ENCODE measurements at places on chromosomes 13 and 19.
A peak's percentile ranks its signal among the peaks of the same experiment; 100 is the strongest.

DNA sequence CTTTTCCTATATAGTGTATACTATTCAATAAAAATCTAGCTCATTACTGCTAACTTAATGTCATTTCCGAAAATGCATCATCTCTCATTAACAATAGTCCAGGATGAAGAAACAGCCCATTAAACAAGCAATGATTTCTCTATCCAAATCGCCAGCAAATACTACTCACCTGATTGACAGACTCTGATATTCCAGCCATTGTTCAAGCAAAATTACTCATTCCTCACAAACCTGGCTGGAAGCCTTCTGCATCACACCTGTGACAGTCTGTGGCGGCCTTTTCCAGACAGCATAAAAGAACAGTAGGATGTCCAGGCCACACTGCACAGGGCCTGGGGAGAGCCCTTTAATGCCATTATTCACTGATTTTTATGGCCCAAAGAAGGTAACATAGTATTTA is 115.9 kb downstream of the ABCC4 start:
- no peak for DNase-seq

DNA sequence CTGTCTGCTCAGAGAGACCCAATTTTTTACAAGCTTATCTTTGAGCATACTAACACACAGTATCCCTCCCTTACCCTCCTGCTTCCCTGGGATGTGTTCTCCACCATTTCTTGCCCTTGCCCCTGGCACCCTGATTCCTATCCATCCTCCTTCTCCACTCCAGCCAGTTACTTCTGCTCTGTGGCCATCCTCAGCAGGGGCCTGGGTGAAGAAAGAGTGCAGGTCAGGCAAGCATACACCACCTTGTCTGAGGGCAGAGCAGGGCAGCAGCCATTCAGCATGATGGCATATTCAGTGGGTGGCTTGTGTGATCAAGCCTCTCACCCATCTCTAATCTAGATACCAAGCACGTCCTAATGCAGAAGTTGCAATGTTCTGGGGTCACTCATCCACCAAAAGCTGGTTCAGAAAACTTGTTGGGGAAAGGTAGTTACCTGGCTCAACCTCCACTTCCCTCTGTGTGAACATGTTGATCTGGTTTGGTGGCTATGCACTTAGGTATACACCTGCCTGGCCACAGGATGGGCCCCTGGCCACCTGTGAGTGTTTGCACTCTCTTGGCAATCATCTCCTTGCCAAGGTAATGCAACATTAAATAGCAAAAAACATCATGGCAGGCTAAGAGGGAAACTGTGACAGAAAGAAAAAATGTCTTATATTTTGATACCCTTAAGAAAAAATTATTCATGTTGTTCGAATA is 900.3 kb upstream of the MIR17HG start:
- DNase-seq, result no peak

- no peak for DNase-seq
Measured at GRCh38 chr19:15837221-15837731, 21.8 kb upstream of the OR10H1 start.

DNA sequence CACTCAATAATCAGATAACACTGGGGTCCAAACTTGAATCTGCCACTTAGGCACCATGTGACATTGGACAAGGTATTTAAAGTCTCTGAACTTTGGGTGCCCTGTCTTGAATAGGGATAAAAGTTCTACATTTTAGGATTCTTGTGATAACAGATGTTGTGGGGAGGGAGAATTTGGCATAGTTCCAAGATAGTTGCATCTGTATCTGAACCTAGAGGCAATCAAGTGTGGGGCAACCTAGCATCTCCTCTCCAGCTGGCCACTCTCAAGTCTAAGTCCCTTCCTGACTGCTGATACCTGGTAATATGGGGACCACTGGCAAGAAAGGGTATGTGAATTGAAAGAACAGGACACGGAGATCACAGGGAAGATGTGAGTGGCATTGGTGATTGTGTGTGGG is 256.1 kb downstream of the FOXO1 start:
- no peak for DNase-seq

- no peak for DNase-seq
Measured at GRCh38 chr13:111893607-111894443, 173.1 kb upstream of the SOX1 start.

GRCh38 chr19:1025960-1026782 is at the start of gene CNN2:
Gene CNN2, plus strand, starts transcription at chr19:1026608. Its CDS starts 54 bp downstream, at chr19:1026662.
- DNase-seq, result peak; percentile 82

DNA sequence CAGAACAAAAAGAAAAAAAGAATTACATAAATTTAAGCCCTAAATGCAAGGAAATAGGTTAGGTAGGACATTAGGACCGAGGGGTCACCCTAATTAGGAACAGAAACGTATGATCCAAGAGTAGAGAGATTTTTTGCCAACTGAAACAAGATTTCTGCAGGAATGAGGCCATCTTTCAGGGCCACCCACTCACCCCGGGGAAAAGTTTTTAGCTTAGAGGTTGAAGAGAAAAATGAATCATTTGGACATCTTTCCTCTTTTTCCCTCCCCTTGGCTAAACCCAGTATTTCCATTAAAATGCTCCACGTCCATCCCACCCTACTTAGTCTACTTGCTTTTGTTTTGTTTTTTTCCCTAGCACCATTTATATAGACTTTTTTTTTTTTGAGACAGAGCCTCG is 10.6 kb upstream of the PNMA8A start:
- DNase-seq, result no peak

GRCh38 chr13:79943346-79944023 is 397.4 kb downstream of the SPRY2 start:
- DNase-seq, result no peak

DNA sequence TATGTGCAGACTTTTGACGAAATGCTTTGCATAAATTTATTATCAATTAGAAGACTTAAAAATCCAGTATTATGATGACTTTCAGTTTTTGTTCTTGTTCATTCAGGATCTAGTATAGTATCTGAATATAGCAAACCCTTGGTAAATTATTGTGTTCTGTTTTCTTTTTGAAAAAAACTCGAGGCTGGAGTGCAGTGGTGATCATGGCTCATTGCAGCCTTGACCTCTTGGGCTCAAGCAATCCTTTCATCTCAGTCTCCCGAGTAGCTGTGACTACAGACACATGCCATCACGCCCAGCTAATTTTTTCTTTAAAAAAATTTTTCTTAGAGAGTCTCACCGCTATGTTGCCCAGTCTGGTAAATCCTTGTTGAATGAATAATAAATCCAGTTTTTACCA is 4.6 kb downstream of the FARP1 start:
- no peak for DNase-seq

GRCh38 chr19:54691582-54692297 is 29.0 kb downstream of the LILRB4 start:
- DNase-seq, result no peak

- DNase-seq, result no peak
Measured at GRCh38 chr13:67914535-67914934, 684.4 kb upstream of the PCDH9 start.

GRCh38 chr13:96000069-96000468 is 53.1 kb downstream of the UGGT2 start:
- no peak for DNase-seq

- DNase-seq, result no peak
Measured at GRCh38 chr13:46753917-46754316, 43.0 kb downstream of the ESD start.

- DNase-seq, result peak; percentile 75
Measured at GRCh38 chr19:47540748-47541147, 25.9 kb upstream of the NAPA start.

- DNase-seq, result no peak
Measured at GRCh38 chr19:55463583-55464031, 944 bp downstream of the C19orf85 start.

DNA sequence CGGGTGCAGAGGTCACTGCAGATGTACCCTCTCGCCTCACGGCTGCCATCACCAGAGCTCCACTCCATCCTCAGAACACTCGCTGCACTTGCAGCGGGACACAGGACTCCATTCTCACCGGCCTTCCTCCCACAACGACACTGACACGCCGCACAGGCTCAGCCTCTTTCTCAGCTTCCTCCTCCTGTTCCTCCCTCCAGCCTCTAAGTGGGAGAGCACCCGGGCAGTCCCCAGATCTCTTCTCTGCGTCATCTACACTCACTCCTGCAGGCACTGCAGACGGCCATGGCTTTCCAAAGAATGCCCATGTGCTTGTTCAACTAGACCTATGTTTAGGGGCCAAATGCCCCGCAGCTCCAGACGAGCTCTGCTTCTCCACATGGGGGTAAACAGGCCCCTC is 14.3 kb upstream of the FKRP start:
- DNase-seq, result no peak

DNA sequence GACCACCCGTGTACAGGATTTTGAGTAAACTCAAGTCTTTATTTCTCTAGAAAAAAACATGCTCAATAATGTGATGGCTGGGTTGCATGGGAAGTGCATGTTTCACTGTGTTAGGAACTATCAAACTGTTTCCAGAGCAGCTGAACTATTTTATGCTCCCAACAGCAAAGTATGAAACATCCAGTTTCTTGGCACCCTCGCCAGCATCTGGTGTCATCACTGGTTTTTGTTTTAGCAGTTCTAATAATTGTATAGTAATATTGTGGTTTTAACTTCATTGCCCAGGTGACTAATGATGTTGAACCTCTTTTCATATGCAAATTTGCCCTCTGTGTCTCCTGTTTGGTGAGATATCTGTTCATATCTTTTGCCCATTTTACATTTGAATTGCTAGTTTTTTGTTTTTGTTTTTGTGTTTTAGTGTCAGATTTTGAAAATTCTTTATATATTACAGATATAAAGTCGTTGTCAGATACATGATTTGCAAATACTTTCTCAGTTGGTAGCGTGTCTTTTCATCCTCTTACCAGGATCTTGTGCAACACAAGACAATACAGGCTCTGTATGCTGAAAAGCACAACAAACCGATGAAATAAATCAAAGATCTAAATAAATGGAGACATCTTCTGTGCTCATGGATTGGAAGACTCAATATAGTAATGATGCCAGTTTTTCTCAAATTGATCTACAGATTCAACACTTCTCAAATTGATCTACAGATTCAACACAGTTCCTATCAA is 87.8 kb downstream of the IPO5 start:
- DNase-seq, result no peak

- DNase-seq, result peak; percentile 31
Measured at GRCh38 chr13:48595431-48596429, 58.0 kb upstream of the CYSLTR2 start.

DNA sequence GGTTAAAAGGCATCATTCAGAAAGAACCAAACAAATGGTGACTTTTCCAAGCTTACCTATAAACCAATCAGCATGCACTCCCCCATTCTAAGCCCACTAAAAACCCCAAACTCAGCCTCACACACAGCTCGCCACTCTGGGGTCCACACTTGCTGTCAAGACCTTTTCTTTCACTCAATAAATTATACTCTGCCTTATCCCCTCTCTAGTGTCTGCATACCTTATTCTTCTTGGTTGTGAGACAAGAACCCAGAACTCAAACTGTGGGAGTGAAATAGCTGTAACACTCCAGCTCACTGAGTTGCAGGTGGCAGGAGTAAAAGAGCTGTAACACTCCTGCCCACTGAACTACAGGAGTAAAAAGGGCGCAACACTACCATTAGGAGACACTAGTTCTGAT is 559.0 kb downstream of the TBC1D4 start:
- DNase-seq, result no peak

DNA sequence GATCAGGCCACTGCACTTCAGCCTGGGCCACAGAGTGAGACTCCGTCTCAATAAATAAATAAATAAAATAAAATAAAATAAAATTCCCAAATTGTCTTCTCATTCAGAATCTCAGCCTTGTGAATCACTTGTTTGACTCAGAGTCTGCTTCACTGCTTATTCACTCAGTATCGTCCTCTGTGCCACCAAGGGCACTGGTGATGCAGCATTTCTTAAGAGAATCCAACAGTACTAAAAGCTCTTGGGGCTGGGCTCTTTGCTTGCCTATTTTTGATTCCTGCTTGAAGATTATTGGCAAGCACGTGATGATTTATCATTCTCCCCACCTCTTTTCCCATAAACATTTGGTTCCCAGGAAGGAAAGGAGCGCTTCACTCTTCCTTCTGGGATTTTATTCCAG is 54.8 kb upstream of the HMGB1 start:
- no peak for DNase-seq

DNA sequence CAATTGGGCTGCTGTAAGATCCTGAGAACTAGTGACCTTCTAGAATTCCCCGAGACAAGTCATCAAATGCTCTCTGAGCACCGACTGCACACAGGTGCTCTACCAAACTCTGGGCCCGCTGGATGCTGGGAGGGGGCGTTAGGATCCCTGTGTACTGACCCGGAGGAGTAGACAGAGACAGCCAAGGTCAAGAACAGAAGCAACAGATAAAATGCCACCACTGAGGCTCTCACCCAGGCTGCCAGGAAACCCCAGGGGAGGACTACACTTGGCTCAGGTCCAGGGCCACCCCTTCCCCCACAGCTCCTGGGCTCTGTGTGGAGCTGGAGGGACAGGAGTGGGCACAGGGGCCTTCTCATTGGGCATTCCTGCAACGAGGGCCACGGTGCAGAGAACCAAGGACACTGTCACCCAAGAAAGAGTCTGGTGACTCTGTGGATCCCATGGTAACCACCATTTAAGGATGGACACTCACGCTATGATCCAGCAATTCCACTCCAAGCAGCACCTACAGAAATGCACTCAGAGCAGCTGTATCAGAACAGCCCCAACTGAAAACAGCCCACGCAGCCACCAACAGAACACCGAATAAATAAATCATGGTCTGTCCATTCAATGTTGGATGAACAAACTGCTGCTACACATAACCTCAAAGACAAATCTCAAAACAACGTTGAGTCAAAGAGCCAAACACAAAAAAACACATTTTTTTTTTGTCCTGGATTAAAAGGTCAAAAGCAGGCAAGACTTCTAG is 16.8 kb upstream of the SLC35E1 start:
- DNase-seq, result no peak

DNA sequence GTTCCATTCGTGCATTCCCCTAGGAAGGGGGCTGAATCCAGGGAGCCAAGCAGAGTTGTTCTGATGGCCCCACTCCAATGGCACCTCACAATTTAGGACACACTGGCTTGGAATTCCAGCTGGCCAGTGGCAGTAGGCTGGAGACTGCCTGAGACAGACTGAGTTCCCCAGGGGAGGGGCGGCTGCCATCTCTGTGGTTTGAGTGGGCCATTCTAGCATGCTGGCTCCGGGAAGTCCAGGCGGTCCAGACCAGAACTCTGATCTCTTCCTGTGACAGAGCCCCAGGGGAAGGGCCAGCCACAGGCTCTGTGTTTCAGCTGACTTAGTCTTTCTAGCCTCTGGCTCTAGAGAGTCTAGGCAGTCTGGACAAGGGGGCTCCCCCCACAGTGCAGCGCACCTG is 29.5 kb upstream of the SLC7A1 start:
- no peak for DNase-seq

GRCh38 chr13:29961036-29961670 is 110.7 kb upstream of the UBL3 start:
- no peak for DNase-seq

DNA sequence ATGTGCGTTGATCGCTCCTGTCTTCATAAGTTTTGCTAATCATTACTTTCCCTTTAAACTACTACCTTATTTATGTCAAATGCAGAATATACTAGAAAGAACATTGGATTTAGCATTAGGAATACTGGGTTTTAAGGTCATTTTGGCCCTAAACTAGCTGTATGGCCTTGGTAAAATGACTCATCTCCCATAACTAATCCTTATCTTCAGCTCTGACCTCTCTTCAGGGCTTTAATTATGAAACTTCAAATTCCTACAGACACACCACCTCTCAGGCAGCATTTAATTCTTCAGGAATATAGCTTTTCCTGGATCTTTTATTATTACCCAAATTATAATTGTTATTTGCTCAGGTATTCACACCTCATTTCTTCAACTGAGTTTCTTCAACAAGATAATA is 121.2 kb downstream of the STARD13 start:
- no peak for DNase-seq

GRCh38 chr19:41845051-41845590 is 279 bp downstream of the DMRTC2 start:
- no peak for DNase-seq

GRCh38 chr13:23777575-23777870 is 111.7 kb downstream of the MIPEP start:
- DNase-seq, result no peak
